ENCODE measurements at places on chromosomes 11 and 22. TPM values are rescaled to one million over a fixed set of nuclear protein-coding genes. Genes with fewer than 3 reads are reported as not detected.

The TEX54 gene
- not detected for total RNA-seq

DNA sequence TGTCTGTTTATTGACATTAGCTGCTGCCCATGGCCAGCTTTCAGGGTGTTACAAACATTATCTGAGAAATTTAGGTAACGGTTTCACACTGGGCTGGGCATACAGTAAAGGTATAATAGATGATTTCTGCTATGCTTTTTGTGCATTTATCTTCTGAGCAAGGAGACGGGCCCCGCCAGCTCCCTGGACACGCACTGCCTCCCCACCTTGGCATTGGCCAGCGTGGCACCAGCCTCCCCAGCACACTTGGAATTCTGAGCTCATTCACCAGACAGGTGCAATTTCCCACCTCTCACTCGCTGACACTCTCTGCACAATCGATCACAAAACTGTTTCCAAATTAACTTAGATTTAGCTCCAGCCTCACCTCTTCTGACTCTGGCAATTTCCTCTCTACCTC is 222.8 kb downstream of the CEP164 start:
- no peak overlapping the region for H3K27ac ChIP-seq
- H3K36me3 ChIP-seq: no peaks in the 10 kb centered on the region
- DNase-seq: no peak

- no peaks in the 10 kb centered on the region for H3K27me3 ChIP-seq
- no peaks in the 10 kb centered on the region for H3K36me3 ChIP-seq
- peak; percentile 50 for DNase-seq
- H3K4me1 ChIP-seq: no peaks in the 10 kb centered on the region
- no peak overlapping the region for H3K27ac ChIP-seq
These were observed 74.5 kb upstream of the LMO1 start for GRCh38 chr11:8338138-8338537.

The NXPE1 gene
- not detected for total RNA-seq

DNA sequence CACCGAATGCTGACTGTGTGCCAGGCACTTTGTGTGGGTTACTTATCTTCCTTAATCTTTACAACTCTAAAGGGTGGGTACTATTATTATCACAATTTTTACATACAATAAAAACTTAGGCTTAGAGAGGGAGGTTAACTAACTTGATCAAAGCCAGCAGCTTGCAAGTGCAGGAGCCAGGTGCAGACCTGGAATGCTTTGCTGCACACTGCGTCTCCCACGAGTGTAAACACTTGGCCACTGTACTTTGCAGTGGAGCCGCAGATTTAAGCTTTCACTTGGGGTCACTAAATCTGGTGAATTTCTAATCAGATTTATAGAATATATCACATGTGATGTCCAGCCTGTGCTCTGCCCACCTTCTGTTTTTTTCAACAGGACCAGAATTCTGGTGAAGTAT is 36.7 kb downstream of the AMOTL1 start:
- H3K27me3 ChIP-seq: no peaks in the 10 kb centered on the region
- peaks cover 30% of the 10 kb centered on the region for H3K4me1 ChIP-seq
- no peak overlapping the region for H3K4me3 ChIP-seq
- H3K27ac ChIP-seq: no peak overlapping the region
- no peak for DNase-seq
